ENCODE measurements at places on chromosomes 12 and 14.
A peak's percentile ranks its signal among the peaks of the same experiment; 100 is the strongest.

DNA sequence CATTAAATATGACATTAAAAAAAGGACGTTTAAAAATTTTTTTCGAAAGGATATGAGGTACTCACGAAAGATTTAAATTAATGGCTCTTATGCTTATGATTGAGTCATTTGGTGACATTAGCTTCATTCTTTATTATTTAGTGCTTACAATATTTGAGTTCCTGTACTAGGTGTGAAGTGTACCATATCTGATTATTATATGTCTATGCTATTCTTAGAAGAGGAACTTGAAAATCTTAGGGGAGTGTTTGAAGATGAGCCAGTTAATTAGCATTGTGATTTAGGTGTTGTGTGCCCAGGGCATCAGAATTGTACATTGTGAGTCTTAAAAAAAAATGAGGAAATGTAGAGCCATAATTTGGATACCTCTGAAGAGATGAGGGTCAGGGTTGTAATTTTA, 118.6 kb downstream of the FUT8 start:
- H3K36me3 ChIP-seq, result no peaks in the 10 kb centered on the region
- no peaks in the 10 kb centered on the region for H3K4me1 ChIP-seq
- no peak overlapping the region for H3K4me3 ChIP-seq
- H3K27ac ChIP-seq, result no peak overlapping the region

DNA sequence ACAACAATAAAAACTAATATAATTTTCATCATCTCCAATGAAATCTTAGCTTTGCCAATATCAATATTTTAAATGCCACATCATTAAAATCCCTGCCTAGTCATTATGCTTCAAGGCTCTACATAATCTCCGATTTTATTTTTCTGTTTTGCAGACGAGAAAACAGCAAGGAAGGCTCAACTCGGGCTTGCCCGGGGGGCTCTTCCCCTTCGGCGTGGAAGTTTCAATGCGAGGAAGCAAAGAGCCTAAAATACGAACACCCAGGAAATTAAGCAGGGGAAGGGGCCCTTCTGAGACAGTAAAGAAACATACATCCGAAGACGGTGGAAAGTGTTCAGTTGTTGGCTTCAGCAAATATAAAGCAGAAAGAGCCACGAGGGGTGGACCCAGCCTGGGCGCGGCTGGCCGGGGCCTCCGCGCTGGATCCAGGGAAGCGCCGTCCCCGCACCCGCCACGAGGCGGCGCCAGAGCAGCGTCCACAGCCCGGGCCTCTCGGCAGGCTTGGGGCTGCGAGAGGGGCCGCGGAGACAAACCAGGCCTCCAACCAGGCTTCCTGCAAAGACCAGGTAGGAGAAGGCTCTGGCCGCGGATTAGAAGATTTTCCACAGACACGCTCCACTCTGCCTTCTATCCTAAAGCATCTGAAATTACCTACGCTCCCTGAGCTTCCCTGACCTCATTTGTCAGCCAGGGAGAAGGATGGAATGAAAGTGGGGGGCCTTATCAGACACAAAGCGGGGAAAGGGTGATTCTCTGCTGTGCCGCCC, 77.2 kb downstream of the SERPINA3 start:
- peak; percentile 87 for DNase-seq
- H3K27ac ChIP-seq, result no peak overlapping the region
- H3K27me3 ChIP-seq, result no peaks in the 10 kb centered on the region

DNA sequence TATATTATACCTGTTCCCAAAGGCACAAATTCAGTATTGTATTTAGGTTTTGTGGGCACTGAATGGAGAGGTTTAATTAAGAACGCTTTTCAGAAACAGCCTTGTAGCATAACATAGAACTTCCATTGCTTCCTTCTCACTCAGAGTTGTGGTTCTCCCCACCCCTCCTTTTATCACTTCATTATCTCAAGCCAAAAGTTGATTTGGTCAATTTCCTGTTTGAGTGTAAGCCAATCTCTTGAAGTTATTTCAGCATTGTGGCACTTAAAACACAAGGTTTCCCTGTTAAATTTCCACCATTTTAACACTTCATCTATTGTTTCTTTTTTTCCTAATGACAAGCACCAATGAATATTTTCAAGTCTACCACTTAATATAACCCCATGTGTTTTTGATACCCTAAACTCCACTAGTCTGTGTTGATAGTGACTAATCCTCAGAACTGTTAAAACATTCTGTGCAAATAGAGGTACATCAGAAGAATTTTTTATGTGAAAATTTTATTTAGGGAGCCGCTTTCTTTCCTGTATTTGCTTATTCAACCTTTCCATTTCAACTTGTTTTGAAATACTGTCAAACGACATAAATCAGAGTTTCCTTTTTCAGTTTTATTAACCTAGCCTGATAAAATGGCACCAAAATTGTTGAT, 340.1 kb downstream of the BCAT1 start:
- DNase-seq, result no peak
- H3K27me3 ChIP-seq, result no peaks in the 10 kb centered on the region
- no peak overlapping the region for H3K4me3 ChIP-seq
- no peaks in the 10 kb centered on the region for H3K36me3 ChIP-seq
- no peaks in the 10 kb centered on the region for H3K4me1 ChIP-seq

DNA sequence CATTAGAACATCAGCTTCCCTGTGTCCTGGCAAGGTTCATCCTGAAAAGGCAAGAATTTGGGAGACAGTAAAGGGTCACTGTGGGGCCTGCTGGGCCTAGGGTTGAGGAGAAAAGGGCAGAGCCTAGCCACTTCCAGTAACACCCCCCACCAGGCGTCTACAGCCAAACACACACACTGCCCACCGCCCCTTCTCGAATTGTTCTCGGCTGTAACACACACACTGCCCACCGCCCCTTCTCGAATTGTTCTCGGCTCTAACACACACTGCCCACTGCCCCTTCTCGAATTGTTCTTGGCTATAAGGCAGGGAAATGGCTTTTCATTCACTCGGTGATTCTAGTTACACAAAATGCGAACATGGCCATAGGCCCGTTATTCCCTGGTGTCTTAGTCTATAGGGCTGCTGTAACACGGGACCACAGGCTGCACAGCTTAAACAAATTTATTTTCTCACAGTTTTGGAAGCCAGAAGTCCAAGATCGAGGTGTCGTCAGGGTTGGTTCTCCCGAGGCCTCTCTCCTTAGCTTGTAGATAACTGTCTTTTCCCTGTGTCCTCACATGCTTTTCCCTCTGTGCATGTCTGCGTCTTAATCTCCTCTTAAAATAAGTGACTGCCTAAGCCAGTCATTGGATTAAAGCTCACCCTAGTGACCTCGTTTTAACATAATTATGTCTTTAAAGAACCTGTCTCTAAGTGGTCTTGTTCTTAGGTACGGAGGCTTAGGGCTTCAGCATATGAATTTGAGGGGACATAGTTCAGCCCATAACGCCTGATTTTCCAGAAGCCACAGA, 171.0 kb downstream of the ADGRD1 start:
- no peak overlapping the region for H3K27ac ChIP-seq
- H3K4me1 ChIP-seq, result no peaks in the 10 kb centered on the region
- no peaks in the 10 kb centered on the region for H3K27me3 ChIP-seq
- H3K4me3 ChIP-seq, result no peak overlapping the region
- DNase-seq, result no peak

DNA sequence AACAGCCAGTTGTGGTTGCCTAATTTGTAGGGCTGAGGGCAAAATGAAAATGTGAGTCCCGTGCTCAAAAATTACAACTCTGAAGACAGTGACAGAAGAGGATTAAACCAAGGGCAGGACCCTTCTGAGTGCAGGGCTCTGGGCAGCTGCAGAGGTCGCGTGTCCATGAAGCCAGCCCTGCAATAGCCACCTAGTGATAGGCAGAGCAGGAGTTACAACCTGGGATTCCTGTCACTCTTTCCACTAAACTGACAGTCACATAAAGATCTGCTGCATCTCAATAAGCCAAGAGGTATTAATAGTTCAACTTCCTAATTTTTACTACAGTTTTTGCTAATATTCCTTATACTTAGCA, 94.1 kb downstream of the SLC2A13 start:
- H3K36me3 ChIP-seq, result no peaks in the 10 kb centered on the region
- no peaks in the 10 kb centered on the region for H3K27me3 ChIP-seq
- H3K4me3 ChIP-seq, result no peak overlapping the region
- DNase-seq, result no peak
- H3K27ac ChIP-seq, result no peak overlapping the region

DNA sequence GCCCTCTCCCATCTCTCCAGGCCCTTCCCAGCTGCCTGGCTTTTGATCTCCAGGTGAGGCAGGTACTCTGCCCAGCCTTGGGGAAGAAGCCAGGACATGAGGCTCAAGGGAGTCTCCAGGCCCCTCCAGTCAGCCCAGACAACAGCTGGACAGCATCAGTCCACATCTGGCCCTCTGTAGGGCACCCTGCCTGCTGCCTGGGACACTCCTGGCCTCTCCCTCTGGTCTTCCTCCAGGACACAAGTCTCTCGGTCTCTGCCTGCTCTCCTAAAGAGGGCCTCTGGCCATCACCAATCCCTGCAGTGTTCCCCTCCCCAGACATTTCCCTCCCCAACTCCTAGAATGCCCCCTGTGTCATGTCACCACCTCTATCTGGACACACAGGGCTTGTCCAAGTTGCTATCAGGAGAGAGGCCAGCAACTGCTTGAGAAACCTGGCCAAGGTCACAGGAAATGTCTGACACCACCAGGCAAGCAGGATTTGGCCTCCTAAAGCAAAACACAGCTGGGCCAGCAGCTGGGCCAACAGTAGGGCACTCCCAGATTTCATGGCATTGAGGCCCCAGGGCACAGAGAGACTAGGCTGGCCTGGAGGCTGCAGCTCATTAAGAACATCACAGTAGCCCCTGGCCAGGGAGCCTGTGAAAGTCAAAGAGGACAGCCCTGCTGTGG, 29.0 kb downstream of the LTBP2 start:
- no peak for DNase-seq
- no peak overlapping the region for H3K4me3 ChIP-seq
- peaks cover 6% of the 10 kb centered on the region for H3K4me1 ChIP-seq
- H3K27ac ChIP-seq, result no peak overlapping the region
- no peaks in the 10 kb centered on the region for H3K36me3 ChIP-seq

- H3K36me3 ChIP-seq, result no peaks in the 10 kb centered on the region
- DNase-seq, result peak; percentile 20
- peaks cover 47% of the 10 kb centered on the region for H3K4me1 ChIP-seq
- H3K27me3 ChIP-seq, result no peaks in the 10 kb centered on the region
- H3K27ac ChIP-seq, result peak overlapping the region; percentile 89
Measured at GRCh38 chr12:92503971-92504593, 198.7 kb upstream of the PLEKHG7 start.

DNA sequence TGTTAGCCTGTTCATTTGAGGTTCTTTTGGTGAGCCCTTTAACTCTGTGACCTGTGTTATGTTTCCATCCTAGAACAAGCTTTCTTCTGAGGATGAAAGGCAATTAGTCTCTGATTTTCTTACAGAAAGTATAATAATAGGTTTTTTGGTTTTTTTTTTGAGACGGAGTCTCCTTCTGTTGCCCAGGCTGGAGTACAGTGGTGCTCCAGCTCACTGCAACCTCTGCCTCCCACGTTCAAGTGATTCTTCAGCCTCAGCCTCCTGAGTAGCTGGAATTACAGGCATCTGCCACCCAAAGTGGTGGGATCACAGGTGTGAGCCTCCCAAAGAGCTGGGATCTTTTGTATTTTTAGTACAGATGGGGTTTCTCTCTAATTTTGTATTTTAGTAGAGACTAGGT, 52.7 kb upstream of the SYNE2 start:
- H3K36me3 ChIP-seq, result no peaks in the 10 kb centered on the region
- H3K27me3 ChIP-seq, result no peaks in the 10 kb centered on the region
- no peak overlapping the region for H3K27ac ChIP-seq
- no peak overlapping the region for H3K4me3 ChIP-seq
- DNase-seq, result no peak

DNA sequence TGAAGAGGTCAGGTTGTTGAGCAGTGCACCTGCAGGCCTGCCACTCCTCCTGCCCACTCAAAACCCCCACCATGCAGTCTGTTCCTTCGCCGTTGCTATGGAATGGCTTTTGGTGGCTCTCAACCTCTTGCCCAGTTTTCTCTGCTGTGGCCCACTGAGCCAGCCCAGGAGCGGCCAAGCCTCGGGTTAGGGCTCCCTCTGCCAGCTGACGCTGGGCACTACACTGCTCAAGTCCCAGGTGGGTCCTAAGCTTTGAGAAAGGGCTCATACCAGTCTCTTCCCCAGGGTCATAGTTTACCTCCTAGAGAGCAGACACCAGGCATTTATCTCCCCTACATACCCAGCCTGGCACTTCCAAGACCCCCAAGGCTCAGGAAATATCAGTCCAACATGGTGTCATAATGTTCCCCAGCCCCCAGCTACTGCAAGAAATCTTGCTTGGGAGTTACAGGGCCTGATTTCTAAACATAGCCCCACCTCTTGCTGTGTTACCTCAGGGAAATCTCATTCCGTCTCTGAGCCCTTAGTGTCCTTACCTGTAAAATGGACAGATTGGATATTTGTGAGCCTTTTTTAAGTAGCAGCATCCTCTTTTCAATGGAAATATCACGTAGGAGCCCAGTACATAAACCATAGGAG, 59.4 kb downstream of the TSPAN11 start:
- no peak overlapping the region for H3K27ac ChIP-seq
- DNase-seq, result peak; percentile 76
- H3K4me1 ChIP-seq, result no peaks in the 10 kb centered on the region
- H3K4me3 ChIP-seq, result no peak overlapping the region
- no peaks in the 10 kb centered on the region for H3K36me3 ChIP-seq
